ENCODE measurements at places on chromosomes 7 and 10. TPM values are rescaled to one million over a fixed set of nuclear protein-coding genes. Genes with fewer than 3 reads are reported as not detected.

Gene TSPAN33
- total RNA-seq: 0.73 TPM

Gene PLAC9
- 17.2 TPM for total RNA-seq

Gene CUL2
- total RNA-seq: 22.5 TPM

Gene PON2
- total RNA-seq: 60.2 TPM

Gene TAS2R39
- total RNA-seq: not detected

Gene CFAP43
- total RNA-seq: 0.36 TPM

Gene SH3PXD2A
- 83.9 TPM for total RNA-seq

Gene SPDYE2B
- not detected for total RNA-seq

Gene PNLIP
- not detected for total RNA-seq

Gene ZNF425
- total RNA-seq: 2.6 TPM

Gene CLCN1
- under 0.01 TPM for total RNA-seq

Gene KCTD7
- total RNA-seq: 17.9 TPM

Gene RAB18
- total RNA-seq: 58.1 TPM

Gene PNLIPRP3
- total RNA-seq: not detected

Gene SLC26A4
- 0.24 TPM for total RNA-seq

Gene EMX2
- total RNA-seq: 8.1 TPM
